ENCODE measurements at places on chromosomes 7 and 10.

GRCh38 chr7:90175667-90176066 lies 21.4 kb downstream of the STEAP1 start:
- DNase-seq = no peak

DNA sequence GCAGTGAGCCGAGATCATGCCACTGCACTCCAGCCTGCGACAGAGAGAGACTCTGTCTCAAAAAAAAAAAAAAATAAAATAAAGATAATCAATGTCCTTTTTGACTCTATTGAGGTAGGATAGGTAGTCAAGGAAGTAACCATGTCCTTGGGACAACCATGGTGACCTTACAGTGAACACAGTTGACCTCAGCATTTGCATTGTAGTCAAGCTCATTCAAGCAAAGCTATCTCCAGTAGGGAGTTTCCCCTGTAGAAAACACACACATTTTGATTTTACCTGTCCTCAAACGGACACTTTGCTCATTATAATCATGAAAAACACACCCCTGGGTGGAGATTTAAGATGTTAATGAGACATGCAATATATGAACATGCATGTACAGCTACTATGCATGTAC lies 171.7 kb downstream of the KIF20B start:
- no peak for DNase-seq

GRCh38 chr10:79473496-79474095 lies 28.2 kb upstream of the ZCCHC24 start:
- DNase-seq = no peak

DNA sequence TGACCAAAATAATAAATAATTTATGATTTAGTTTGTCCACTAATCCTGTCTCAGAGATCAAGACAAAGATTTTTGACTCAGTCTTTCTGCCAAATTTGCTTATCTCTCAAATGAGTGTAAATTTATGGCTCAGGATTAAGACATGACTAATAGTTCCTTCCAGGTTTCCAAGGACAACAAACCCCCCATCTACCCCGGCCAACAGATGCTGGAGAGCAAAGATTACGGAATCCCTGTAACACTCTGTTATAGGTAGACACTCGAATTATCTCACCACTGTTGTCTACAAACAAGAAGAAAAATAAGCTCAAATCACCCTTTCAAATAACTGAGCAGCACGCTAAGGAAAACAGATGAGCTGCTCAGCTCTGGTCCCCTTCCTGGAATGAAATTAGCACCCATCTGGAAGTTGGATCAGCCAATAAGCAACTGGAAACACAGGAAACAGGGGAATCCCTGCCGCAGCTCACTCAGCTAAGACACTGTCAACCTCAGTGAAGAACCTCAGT lies 56.8 kb upstream of the SVIL start:
- DNase-seq = no peak

- DNase-seq = no peak
Measured at GRCh38 chr7:81627536-81628287, 142.1 kb downstream of the HGF start.

DNA sequence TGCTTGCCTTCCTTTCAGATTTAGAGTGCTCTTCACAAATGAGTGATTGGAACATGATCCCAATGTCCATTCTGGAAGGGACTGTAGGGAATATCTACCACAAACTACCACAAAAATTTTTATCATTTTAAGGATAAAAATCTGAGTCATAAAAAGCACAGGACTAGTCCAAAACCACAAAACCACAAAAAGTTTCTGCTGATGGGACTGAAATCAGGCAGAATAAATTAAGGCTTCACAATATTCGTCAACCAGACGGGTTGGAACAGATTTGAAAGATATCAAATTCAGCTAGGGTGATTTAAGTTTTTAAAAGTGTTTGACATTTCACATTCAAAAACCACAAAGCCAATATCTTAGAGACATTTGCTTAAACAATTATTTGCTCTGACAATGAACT lies 100.1 kb upstream of the PTN start:
- no peak for DNase-seq

GRCh38 chr10:132446661-132447445 lies 49.9 kb downstream of the PWWP2B start:
- peak; percentile 62 for DNase-seq

Measured in T-helper 1 cell (primary cell).